DMS153 (cell line): ENCODE measurements at places on chromosomes 3 and 15.
A peak's percentile ranks its signal among the peaks of the same experiment; 100 is the strongest.

DNA sequence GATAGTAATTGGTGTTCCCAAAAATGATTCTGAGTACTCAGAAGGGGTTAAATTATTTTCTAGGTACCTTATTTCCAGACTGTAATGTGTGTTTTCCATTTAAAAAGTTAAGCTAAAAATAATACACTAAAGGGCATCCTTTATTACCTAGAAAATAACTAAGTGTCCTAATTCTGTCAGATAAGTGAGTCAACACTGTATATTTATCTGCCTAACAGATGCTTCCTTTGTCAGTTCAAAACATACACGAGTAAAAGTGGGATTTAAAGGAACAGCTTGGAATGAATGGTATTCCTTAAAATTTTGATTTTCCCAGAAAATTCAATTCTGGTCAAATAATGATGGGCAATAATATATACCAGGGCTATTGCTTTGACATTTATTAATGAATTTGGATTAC lies 78.3 kb downstream of the ADAMTSL3 start:
- no peak for DNase-seq

DNA sequence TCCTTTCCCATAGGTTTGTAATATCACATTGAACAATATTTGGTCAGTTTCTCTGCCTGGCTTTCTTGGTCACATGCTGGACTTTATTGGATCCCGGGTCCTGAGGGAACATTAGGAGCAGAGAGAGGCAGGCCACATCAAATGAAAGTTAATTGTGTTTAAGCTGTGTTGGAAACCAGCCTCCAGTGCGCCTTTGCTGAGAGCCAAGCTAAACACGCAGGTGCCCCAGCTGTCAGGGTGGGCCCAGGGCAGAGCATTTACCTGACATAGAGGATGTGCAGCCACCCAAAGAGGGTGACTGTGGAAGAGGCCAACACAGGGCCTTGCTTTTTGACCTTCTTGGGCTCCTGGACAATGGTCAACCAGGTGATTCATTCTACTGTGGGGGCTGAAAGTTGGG lies 149.3 kb downstream of the EBLN2 start:
- no peak for DNase-seq

GRCh38 chr15:93943586-93943985 lies 287.8 kb upstream of the MCTP2 start:
- DNase-seq: no peak

GRCh38 chr3:13932578-13933295 lies 52.9 kb upstream of the WNT7A start:
- DNase-seq: no peak

- no peak for DNase-seq
Observed at GRCh38 chr3:173066044-173067004, 74.7 kb downstream of the SPATA16 start.

GRCh38 chr15:23074684-23075083 lies 35.3 kb upstream of the TUBGCP5 start:
- DNase-seq: no peak

DNA sequence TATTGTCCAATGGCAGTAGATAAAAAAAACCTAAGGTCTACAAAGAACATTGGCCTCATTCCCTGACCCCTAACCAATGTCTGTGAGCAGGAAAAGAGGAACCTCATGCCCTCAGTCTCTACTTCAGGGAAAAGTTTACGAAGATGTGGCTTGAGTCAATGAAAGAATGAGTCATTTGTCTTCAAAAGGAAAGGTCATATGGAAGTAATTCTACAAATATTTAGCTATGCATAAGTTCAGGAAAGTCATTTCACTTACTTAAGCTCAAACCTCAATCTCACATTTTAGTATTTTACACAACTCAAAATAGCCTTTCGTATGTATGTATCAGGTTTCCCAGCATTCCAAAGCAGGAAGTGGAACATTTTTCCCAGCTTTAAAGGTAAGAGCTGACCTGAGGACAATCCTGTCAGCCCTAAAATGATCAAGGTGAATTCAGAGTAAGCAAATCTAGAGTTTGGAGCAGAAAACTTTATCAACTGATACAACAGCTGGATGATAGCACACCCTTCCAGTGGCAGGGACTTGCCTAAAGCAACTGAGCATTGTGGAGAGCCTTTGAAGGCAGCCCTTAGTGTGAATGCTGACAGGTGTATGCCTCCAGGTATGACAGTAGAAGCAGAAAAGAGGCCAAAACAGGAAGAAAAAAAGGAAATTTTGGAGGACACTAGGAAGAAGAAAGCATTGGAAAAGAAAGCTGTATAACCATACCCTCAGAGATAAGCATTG lies 53.9 kb upstream of the ACKR4 start:
- no peak for DNase-seq

- DNase-seq: no peak
Observed at GRCh38 chr3:185423178-185423577, 60.2 kb downstream of the MAP3K13 start.

DNA sequence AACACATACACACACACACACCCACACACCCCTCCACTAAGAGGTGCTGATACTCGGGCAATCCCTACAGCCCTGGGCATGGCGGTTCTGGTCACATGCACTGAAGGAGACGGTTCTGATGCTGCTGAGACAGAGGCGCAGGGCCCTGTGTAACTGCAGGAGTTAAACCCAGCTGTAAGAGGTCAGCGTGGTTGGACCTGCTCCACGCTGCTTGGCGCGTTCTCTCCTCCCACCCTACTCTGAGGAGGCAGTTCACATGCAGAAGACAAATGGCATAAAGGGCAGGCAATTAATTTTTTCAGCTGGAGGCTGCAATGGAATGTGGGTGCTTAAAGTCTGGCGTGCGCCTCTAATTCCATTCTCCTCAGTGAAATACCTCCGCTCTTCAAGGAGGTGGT lies 35.2 kb downstream of the GRK7 start:
- DNase-seq: no peak

GRCh38 chr15:71138473-71138872 lies 23.2 kb downstream of the THSD4 start:
- no peak for DNase-seq

DNA sequence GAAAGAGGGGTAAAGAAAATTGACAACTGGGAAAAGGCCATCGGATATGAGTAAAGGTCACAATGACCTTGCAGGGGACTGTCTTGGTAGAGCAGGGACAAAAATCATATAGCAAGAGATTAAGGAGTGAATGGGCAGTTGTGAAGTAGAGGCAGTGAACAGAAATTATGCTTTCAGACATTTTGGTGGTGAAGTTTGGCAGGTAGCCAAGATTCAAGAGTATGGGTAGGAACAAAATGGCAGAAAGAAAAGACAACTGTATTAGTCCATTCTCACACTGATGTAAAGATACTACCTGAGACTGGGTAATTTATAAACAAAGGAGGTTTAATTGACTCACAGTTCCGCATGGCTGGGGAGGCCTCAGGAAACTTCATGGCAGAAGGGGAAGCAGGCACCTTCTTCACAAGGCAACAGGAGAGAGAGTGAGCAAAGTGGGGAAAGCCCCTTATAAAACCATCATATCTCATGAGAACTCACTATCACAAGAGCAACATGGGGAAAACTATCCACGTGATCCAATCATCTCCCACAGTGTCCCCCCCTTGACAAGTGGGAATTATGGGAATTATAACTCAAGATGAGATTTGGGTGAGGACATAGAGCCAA lies 84.0 kb downstream of the CGNL1 start:
- DNase-seq: no peak

DNA sequence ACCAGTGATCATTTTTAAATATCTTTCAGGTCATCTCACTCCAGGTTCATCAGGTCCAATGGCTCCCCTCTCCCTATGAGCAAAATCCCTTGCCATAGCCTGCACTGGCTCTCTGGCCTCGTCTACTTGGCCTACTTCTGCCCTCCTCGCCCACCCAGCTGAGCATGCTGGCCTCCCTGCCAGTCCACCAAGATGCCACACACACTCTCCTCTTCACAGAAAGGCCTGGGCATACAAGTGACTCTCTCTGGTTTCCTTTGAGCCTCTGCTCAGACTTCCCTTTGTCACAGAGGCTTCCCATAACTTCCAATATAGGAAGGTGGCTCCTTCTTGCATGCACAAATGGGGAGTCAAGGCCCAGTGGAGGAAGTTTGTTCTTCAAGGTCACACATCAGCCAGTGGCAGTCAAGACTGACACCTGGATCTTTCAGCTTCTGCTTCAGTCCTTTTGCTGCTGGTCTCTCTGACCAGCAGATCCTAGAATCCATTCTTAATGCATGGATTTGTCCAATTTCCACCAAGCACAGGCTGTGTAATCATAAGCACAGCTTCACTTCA lies 223.2 kb upstream of the HES1 start:
- DNase-seq: no peak

DNA sequence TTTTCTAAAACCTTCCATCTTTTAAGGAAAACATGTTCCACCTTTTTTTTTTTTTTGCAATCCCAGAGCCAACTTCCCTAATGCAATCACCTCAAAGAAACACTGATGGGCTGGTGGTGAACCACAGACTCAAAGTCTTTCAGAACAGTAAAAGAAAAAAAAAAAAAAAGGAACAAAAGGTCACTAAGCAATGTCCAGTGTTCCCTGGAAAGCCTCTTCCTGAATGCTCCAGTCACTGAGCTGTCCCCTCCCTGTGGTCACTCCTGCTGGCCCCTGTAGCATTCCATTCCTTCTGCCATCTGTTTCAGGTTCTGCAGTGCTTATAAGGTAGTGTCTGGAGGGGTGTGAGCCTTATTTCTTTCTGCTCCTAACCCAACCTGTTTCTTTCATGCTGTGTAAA lies 53.3 kb downstream of the AAGAB start:
- no peak for DNase-seq

GRCh38 chr3:195247086-195247862 lies 23.7 kb downstream of the XXYLT1 start:
- DNase-seq: no peak

DNA sequence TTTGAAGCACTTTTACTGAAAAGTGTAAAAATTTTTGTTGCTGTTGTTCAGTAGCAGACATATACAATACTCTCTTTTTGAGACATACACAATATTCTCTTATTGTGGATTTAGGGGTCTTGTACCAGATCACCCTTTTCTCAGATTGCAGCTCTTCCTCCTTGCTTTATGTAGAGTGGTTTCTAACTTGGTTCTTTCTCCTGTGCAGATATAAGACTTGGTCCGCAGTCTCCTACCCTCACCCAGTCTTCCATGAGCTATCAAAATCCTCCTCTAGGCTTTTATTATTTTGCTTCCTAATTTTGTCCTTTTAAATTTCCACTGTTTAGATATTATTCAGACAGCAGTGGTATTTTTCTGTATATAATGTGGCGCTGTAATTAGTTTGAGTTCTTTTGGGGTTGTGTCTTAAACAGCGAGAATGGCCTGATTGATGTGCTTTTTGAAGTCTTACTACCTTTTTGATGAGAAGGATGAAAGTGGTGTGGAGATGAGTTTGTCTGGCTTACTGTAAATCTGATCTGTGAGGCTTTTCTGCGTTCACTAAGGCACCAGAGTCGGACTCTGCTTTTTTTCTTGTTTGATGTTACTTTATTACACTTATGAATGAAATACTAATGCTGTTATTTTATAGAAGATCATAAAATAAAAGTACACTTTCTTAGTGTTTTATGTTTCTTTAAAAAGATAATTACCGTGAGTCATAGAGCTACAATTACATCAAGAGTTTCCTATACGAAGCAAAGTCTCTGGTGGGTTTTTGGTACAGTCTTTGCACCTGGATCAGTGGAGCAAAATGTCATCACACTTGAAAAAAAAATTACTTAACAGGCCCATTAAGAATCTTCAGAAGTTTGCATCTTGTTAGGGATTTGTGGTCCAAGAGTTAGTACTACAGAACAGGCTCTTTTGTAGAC lies 27.8 kb downstream of the FNDC3B start:
- no peak for DNase-seq

- DNase-seq: no peak
Observed at GRCh38 chr3:182925944-182926337, 54.4 kb downstream of the DCUN1D1 start.

DNA sequence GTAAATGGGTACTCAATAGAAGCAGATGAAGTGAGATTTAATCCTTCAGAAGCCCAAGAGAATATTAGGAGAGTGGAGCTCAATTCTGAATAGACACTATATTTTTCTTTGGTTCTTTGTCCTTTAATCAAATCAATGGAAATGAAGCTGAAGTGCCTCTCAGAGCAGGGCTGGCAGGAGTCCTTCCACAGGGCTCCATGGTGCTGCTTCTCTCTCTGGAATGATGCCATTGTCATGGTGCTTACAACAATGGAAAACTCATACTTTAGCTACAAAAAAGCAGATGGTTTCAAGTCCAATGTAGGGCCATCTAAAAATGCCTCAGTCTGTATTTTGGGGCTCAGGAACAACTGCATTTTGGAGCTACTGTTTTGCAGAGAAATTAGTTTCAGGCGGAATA lies 125.1 kb downstream of the SNRK start:
- no peak for DNase-seq

DNA sequence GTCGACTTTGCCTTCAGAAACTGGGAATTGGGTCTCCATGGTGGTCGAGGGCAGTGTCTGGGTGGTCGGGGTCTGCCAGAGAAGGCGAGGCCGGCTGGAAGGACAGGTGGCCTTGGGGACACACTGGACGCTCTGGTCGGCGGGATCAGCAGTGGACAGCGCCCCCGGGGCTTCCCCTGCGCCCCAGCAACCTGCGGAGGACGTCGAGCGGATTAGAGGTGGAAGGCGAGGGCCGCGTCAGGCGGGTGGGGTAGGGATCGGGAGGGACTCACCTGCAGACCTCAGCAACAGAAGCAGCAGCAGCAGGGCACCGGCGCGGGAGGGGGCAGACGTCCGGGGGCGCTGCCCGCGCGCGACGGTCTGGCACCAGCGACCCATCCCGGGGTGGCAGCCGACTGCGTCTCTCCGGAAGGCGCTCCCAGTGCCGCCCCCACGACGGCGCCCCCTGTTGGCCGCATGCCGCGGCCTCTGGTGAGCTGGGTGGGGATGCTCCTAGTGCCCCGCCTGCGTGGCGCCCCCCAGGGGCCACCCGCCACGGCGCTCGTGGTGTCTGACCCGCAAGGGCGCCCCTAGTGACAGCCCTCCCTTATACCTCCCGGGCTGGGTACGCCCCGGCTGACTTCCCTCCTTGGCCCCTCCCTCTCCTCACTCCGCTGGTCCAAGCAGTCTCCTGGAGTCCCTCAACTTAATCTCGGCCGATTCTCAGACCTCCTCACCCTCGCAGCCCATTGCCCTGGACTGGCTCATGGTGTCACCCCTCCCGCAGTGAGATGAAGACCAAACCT lies at the start of gene PRSS50:
PRSS50 (minus strand) TSS at position 423 of the 785 bp plus-strand sequence; CDS start at position 378, 45 bp downstream.
- DNase-seq: no peak

DNA sequence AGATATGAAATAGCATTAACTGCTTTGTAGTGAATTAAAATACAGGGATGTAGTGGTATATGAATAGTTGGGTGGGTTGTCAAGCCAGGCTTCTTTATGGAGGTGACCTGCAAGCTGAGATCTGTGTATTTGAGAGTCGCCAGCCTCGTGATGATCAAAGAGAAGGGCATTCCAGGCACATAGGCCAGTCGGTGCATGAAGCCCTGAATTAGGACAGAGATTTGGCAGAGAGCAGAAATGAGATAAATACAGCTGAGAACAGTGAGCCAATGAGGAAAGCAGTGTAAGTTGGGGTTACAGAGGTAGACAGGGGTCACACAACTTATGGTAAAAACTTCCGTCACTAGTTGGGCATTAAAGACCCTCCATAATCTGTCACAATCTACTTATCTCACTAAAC lies 641.9 kb downstream of the OTOL1 start:
- DNase-seq: no peak

GRCh38 chr3:157532529-157533297 lies 29.5 kb upstream of the VEPH1 start:
- DNase-seq: peak; percentile 65
